ENCODE measurements at places on chromosomes 5 and 9.

GRCh38 chr5:113526421-113526820, 12.9 kb downstream of the YTHDC2 start:
- DNase-seq, result no peak

DNA sequence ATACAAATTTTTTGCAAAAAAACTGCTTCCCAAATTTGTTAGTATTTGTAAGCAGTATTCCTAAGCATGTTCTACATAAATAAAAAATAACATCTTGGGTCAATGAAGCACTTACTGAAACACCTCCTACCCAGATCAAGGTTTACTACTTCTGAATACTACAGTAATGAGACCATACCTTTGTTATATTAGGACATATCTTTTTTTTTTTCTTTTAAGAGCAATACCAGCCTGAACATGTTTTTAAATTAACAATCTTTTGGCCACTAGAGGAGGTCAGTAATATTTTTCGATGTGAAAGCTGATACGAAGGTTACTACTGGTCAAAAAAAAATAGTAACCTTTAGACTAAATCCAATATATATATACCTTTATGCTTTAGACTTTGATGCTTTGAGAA, 72.7 kb downstream of the CERT1 start:
- no peak for DNase-seq

DNA sequence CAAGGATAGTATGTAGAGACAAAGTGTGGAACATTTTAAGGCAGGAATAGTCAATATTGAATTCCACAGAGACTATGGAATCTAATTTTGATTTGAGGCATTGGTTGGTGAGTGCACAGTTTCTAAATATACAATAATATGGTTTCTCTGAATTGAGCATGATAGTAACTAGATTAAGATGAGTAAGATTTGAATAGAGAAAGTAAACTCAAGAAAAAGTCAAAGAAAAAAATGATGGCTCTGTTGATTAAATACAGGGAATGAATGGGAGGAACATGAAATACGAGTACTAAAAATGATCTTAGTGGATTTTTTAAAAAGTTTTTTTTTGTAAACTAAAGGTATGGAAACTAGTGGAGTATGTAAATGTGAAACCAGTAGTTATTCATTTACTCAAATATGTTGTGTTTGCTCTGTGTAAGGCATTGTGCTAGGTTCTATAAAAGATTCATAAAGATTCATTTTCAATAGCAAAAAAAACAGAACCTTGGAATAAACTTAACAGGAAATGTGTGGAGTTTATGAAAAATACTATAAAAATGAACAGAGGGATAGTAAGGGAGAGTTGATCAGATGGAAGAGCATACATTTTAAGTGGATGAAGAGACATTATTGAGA, 101.2 kb downstream of the ZCCHC7 start:
- DNase-seq, result no peak

DNA sequence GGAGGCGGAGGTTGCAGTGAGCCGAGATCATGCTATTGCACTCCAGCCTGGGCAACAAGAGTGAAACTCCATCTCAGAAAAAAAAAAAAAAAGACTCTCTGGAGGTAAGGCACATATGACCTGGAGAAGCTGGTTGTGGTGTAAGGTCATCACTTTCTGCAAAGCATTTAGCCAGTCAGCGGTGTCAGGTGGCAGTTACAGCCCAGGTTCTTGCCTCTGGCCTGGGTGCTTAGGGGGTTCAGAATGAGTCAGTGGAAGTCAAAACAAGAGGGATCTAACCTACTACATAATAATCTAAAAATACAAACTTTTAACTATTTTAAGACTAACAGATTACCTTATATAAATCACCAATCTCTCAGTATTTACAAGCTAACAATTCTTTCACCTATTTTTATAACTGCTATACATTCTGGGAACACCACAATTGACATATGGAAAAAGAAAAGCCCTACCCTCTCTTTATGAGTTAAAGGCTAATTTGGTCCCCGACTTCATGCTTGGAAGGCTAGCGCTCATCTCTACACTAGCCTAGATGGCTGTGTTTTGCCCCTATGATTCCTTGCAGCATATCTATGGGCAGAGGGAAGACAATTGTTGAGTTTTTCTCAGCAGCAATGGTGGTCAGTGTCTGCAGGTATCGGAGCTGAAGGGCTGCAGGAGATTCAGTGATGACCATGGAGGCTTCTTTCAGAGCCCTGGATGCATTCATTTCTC, 29.2 kb downstream of the STOM start:
- DNase-seq, result no peak

- DNase-seq, result no peak
Measured at GRCh38 chr5:172586125-172587060, 54.7 kb upstream of the NEURL1B start.

DNA sequence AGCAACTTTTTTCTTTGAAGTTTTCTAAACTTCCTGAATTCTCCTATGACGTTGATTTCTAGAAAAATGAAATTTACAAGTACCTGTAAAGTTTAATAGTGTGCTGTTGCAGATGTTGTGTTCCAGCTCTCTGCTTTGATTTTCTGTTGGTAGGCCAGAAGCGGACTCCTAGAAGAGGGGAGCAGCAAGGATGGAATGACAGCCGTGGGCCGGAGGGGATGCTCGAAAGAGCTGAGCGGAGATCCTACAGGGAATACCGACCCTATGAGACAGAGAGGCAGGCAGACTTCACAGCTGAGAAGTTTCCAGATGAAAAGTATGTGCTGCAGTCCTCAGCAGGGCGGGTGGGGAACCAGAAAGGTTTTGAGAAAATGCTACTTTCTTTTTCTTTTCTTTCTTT, 8.3 kb downstream of the HABP4 start:
- DNase-seq, result no peak

GRCh38 chr9:112031400-112031799, 134.8 kb downstream of the UGCG start:
- DNase-seq, result no peak

DNA sequence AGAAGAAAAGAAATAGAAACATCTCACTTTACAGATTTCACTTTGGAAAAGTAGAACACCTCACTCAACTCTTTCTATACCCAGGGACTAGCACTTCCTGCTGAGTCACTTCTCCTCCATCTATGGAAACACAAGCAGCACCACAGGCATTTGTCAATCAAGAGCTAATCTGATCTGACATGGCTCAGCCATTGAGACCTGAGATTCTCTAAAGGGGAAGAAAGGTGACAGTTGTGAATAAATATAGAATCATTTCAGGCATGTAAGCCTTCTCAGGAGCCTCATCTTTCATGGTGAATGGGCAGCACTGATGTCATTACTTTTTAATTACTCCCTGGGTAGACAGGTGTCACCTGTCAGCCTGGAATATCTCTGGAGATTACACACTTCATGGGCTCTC, 559.8 kb downstream of the HINT1 start:
- DNase-seq, result no peak

- no peak for DNase-seq
Measured at GRCh38 chr5:172722327-172722815, 48.6 kb downstream of the DUSP1 start.

DNA sequence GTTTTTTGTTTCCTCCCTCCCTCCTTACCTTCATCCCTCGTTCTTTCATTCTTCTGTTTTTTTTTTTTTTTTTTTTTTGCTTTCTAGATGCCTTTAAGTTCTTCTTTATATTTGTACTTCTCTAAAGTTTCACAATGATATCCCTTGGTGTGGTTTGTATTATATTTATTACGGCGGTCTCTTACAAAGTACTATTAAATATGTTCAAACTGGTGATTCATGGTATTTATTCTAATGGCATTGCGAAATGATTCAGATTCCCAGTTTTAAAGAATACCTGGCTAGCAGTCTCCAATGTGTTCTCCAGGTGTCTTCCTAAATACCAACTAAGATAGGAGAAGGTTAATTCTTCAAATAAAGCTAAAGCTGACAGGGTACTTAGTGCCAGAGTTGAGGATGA, 690.1 kb upstream of the COX7C start:
- no peak for DNase-seq

DNA sequence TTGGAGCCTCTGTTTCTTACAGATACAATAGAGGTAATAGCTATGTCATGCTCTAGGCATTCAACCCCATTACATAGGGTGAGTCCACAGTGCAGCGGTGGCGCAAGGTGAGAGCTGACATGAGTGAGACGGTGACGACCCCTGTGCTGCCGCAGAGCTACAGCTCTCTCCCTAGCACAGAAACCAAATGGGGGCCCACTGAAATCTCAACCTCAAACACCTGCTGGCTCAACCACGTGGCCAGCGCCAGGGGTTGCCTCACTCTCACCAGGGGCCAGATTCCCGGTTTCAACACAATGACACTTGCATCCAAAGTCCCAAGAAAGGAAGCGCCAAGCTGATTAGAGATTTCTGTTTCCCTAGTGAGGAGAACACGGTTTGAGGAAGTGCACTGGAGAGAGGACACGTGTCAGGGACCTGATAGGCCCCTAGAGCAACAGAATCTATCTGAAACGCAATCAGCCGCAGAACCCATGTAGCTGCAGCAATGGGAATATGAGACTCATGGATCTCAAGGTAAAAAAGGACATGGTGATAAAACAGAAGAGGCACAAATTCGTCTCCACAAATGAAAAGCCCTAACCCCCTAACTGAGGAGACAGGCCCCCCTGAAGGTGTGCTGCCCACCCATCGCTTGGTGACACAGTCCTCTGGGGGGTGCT, 114.3 kb downstream of the CRB2 start:
- DNase-seq, result no peak

DNA sequence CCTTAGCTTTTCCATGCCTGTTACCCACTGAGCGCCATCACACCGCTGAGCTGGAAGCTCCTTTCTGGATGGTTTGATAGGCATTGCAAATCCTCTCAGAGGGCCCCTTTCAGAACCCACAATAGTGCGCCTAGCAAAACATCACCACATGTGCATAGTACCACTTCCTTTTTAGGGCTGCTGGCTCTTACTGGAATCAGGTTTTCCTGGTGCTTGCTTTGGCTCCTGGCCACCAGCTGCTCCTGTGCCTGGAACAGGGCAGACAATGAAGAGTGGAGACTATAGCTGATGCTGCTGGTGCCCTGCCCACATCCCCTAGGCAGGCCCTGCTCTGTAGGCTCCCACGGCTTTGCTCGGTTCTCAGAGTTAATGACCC, 163.6 kb upstream of the SEMA6A start:
- no peak for DNase-seq

- no peak for DNase-seq
Measured at GRCh38 chr9:34187891-34188240, 9.0 kb downstream of the UBAP1 start.

GRCh38 chr9:120009856-120010255, 570.1 kb downstream of the CDK5RAP2 start:
- no peak for DNase-seq

DNA sequence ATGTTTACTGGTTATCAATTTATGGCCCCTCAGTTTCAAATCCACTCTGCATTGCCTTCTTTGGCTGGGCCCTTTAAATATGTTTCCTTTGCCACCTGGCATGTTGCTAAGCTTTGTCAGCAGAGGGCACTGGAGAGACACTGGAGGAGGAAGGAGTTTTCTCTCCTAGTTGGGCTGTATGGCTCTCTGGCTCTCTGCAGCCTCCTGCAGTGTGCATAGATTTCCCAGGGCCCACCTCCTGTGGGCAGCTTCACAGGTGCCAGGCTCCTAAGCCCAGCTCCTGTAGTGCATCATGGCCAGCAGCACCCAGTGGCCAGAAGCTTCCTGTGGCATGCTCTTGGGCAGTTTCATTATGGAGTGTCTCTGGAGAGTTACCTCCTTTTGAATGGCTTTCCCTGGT, 23.3 kb downstream of the CAVIN4 start:
- peak; percentile 47 for DNase-seq

DNA sequence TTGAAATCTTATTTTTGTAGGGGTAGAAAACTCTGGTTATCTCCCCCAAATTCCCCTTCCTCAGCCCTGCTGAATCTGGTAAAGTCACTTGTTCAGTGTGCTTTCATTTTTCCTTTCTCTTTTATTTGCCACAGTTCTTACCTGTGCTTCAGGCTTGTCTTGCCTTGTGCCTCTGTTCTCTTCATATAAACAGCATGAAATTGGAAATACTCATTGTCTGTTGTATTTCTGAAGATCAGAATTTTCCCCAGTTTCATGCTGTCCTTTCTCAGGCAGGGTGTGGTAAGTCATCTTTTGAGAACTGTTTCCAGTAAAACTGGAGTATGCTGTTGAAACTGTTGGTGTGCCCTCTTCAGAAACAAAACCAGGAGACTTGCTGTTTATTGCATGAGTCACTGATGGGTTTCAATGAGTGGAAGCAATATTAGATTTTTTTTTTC, 7.0 kb downstream of the PAM start:
- no peak for DNase-seq

DNA sequence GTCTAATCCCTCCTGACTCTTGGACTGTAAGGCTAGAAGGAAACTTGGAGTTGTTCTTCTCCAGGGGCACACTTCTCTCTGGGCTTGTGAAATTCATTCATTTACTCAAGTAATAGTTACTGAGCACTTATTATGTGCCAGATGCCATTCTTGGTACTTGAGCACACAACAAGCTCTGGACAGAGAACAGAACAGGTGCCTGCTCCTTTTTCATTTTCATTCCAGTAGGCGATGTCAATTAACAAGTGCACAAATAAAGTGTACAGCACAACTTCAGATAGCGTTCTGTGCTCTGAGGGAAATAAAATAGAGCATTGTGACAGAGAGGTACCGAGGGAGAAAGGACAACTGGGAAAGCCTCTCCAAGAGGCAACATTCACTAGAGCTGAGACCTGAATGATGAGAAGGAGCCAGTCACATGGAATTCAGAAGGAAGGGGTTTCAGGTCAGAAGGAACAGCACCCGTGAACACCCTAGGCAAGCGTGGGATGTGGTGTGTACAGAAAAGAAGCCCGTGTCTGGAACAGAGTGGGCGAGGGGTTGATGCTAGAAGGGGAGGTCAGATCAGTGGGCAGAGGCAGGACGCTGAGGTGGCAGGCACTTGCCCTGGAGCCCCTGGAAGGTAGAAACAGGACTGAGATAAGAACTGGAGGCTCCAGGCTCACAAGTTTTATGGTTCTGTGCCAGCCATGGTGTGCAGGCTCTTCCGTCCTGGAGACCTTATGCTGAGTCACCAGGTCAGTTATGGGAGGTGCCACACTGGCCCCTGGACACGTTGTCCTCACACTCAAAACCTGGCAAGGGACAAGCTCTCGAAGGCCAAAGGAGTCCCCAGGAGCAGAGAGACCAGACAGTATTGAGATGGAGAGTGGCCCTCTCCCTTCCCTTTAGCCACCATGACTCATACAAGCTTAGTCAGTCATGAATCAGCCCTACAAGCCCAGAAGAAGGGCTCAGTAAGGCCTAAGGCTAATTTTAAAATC, 7.2 kb upstream of the ABLIM3 start:
- DNase-seq, result no peak

DNA sequence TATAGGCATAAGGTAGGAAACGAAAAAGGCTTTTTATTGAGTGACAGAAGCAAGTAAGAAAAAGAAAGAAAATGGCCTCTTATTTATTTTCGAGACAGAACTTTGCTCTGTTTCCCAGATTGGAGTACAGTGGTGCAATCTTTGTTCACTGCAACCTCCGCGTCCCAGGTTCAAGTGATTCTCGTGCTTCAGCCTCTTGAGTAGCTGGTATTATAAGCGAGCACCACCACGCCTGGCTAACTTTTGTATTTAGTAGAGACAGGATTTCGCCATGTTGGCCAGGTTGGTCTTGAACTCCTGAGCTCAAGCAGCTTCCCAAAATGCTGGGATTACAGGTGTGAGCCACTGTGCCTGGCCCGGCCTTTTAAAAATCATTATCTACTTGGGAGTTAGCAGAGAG, 70.7 kb downstream of the NSD1 start:
- DNase-seq, result no peak
